Glutamatergic neuron (in vitro differentiated cells): ENCODE measurements at places on chromosomes 7 and 10. TPM values are rescaled to one million over a fixed set of nuclear protein-coding genes. Genes with fewer than 3 reads are reported as not detected.
A peak's percentile ranks its signal among the peaks of the same experiment; 100 is the strongest.

- peak; percentile 73 for DNase-seq
These were observed 74.4 kb upstream of the PAX2 start for GRCh38 chr10:100670828-100671479.

- DNase-seq = no peak
These were observed 45.3 kb downstream of the PDLIM1 start for GRCh38 chr10:95245425-95246055.

- no peak for DNase-seq
These were observed 371.5 kb downstream of the CALN1 start for GRCh38 chr7:72040641-72041040.

DNA sequence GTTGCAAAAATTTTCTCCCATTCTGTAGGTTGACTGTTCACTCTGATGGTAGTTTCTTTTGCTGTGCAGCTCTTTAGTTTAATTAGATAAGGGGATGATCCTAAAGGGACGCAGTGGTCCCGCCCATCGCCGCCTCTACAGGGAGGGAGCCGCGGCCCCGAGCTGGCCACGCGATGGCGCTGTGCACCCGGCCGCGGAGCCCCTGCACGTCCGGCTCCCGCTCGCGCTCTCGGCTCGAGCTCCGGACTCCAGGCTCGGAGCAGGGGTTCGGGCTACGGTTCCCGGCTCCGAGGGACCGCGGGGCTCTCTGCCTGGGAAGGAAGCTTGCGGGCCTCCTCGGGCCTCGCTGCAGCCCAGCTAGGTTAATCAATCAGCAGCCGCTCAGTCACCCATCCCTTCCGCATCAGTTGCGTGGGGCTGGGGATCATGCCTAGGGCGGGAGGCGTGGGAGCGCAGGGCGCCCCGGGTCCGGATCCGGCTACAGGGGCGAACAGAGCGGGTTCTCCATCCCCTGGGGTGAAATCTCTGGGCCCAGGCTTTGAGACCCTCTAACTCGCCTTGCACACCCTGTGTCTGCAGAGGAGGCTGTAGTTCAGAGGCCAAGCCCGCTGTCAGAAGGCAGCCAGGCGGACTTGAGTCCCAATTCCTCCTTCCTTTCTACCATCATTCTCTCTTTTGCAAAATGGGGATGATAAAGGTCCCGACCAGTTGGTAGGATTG, 97.9 kb downstream of the WDR11 start:
- peak; percentile 90 for DNase-seq

GRCh38 chr7:135645296-135645904, 16.9 kb upstream of the STMP1 start:
- no peak for DNase-seq

DNA sequence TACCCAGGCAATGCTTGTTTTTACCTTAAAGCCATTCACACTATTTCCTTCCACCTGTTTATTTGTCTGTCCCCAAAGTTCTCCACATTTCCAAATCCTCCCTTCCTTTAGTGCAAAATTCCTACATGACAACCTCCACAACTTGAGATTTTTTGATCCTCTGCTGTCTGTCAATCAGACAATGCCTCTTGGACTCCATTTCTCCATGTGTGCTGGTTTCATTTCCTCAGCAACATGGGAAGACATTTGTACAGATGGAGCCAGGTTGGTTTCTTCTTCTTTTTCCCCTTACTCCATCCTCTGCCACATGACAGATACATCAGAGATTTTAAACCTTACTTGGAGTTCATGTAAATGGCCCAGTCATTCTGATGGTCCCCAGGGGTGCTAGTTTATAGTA, 19.1 kb upstream of the GIMAP2 start:
- DNase-seq = no peak

DNA sequence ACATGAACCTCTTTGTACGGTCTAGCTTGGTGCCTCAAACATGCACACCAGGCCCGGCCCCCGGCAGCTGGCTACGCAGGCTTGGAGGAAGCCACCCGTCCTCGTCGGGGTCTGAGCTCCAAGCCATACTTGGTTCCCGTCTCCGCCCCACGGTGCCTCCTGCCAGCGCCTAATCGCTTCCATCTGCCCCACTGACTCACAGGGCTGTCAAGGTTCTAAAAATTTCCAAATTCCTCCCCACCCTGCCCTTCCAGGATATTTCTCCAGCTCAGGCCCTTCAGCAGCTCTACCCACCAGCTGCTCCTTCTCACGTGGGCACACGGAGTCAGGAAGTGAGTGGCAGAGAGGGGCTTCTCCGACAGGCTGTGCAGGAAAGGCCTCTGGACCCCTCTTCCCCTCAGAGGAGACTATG, 38.8 kb downstream of the TMEM270 start:
- no peak for DNase-seq

GRCh38 chr10:110401401-110402076, 96.2 kb upstream of the DUSP5 start:
- DNase-seq = no peak

GRCh38 chr7:3154881-3155494, 111.3 kb upstream of the CARD11 start:
- no peak for DNase-seq

DNA sequence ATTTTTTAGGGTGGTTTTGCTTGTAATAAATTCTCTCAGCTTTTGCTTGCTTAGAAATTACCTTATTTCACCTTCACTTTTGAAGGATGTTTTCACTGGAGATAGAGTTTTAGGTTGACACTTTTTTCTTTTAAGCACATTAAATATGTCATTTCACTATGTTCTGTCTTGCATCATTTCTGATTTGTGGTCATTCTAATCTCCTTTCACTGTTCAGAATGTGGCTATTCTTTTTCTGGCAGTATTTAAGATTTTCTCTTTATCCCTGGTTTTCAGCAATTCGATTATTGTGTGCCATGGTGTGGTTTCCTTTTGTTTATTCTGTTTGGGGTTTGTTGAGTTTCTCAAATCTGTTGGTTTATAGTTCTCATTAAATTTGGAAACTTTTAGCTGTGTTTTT, 1065.6 kb downstream of the KCNMA1 start:
- DNase-seq = no peak

The RET gene
- total RNA-seq = 34.7 TPM

The ZNF804B gene
- total RNA-seq = 0.10 TPM

The RBP3 gene
- not detected for total RNA-seq

The GRID1 gene
- 8.0 TPM for total RNA-seq

The TAS2R41 gene
- total RNA-seq = not detected

The GNAT3 gene
- total RNA-seq = 2.0 TPM
